CD4-positive, alpha-beta T cell treated with Interleukin-12 subunit alpha and Interleukin-12 subunit beta, for 1 hour (primary cell): ENCODE measurements at places on chromosomes 4 and X.

DNA sequence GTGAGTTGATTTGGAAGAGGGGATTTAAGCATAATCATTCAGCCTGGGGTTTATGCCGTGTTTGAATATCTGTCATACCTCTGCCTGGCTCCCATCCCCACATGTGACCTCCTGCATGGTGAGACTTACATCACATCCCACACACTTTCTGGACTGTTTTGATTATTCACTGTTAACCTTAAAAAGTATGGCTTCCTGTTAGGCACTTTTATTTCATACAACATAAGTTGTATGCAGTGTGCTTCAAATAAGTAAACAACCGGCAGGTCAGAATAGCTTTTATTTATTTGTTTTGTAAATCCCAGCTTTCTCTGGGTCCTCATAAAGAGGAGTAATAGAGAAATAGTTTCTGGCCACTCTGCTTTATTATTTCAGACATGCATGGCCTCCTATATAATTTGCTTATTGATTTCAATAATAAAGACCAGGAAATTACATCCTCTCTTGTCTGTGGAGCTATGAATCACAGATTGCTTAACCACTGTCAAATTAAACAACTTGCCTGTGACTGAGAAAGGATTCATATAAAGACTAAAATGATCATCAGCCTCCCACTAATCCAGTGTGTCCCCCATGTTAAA lies 376.8 kb upstream of the ZFP42 start:
- no peak for DNase-seq

DNA sequence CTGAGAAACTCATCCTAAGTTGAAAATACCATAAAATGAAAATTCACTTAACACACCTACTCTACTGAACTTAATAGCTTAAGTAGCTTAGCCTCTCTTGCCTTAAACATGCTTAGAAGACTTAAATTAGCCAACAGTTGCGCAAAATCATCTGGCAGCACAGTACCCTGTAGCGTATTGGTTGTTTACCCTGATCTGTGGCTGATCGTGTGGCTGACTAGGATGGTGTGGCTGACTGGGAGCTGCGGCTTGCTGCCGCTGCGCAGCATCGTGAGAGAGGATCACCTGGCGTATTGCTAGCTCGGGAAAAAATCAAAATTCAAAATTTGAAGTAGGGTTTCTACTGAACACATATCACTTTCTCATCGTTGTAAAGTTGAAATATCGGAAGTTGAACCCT lies 6.3 kb downstream of the RUFY3 start:
- DNase-seq = no peak

- no peak for DNase-seq
These were observed 430.3 kb upstream of the MAOA start for GRCh38 chrX:43225626-43226328.

DNA sequence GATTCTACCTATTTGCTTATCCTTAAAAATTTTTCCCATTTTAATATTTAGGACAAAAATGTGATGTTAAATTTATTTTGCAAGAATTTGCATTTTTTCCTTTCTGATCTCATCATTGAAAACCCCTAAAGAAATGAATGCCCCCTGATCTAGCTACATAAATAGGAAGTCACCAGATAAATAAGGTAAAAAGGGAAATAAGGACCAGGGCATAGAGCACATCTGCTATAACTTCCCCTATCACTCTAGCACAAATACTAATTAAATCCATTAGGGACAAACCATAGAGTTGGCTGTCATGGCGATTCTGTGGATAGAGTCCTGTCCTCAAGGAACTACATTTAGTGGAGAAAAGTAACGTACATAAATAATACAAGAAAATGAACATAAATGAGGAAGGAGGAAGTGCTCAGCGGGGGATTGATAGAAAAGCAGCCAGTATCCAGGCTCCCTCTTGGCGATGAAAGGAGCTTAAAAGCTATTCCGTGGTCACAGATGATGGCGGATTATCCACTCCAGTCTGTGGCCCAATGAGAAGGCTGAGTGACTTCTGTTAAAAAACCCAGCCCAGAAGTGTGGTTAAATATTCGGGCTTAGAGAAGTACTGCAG lies 76.9 kb upstream of the RPL34 start:
- no peak for DNase-seq

GRCh38 chr4:134057356-134057755 lies 144.2 kb downstream of the PABPC4L start:
- DNase-seq = no peak

DNA sequence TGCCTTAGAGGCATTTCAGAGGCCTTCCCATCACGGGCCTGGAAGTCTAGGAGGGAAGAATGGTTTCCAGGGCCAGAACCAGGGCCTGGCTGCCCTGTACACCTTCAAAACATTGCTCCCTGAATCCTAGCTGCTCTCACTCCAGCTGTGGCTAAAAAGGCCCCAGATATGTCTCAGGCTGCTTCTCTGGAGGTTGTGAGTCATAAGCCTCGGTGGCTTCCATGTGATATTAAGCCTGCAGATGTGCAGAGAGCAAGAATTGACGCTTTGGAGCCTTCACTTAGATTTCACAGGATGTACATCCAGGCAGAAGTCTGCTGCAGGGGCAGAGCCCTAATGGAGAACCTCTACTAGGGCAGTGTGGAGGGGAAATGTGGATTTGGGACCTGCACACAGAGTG lies 502.5 kb downstream of the GRXCR1 start:
- DNase-seq = no peak

GRCh38 chr4:147884536-147884935 lies 152.6 kb downstream of the ARHGAP10 start:
- no peak for DNase-seq

- no peak for DNase-seq
These were observed 67.5 kb downstream of the SORBS2 start for GRCh38 chr4:185744488-185744862.

- no peak for DNase-seq
These were observed 44.3 kb downstream of the HSD17B13 start for GRCh38 chr4:87278335-87278794.

GRCh38 chr4:165909947-165910346 lies 36.9 kb downstream of the TLL1 start:
- DNase-seq = no peak

GRCh38 chrX:41384051-41384705 lies 50.2 kb downstream of the DDX3X start:
- peak; percentile 66 for DNase-seq

GRCh38 chr4:112516471-112517066 lies 589 bp upstream of the NEUROG2 start:
- no peak for DNase-seq

DNA sequence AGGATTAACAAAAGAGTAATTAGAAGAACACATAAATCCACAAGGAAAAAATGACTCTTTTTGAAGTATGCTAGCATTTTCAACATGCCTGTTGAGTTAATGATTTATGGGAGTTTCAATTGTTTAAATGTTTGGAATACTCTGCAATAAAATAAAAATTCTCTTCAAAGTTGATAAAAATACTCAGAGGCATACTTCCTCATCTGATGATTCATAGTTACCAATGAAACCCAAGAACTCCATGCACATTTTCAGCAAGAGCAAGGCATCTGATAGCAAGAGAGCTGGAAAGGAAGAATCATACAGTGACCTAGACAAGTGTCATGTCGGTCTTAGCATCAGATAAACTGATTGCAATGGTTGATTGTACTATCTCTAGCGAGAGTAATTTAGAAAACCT lies 443.7 kb upstream of the ATOH1 start:
- no peak for DNase-seq

DNA sequence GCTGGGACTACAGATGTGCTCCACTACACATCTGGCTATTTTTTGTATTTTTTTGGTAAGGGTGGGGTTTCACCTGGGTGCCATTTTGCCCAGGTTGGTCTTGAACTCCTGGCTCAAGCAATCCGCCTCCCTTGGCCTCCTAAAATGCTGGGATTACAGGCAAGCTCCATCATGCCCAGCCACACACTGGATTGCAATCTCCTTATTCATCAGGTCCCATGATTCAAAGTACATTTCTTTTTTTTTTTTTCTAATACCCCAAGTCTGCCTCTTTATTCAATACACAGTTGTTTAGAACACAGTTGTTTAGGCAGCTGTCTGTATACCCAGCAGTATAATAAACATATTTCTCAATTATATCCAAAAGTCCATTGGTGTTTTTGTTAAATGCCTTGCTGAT lies 130.3 kb upstream of the ARSJ start:
- no peak for DNase-seq

DNA sequence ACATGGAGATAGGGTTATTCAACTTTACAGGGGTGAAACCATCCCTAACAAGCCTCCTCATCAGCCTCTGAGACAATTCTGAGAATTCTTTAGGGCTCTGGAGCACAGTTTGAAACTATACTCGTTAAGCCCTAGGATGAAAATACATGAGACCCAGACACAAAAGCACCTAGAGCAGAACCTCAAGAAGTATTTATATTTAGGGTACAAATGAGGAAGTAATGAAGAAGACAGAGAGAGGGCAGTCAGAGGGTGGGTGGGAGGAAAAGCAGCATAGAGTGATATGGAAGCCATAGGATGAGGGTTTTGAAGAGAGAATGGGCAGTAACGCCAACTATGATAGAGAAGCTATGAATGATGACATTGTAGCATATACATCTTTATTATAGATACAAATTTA lies 250.3 kb downstream of the DCLK2 start:
- no peak for DNase-seq

- DNase-seq = no peak
These were observed 1414.7 kb upstream of the TENM3 start for GRCh38 chr4:180828455-180829018.

GRCh38 chrX:19887911-19888879 lies 795 bp upstream of the SH3KBP1 start:
- DNase-seq = peak; percentile 65
